ENCODE measurements at places on chromosomes 12 and 14.
A peak's percentile ranks its signal among the peaks of the same experiment; 100 is the strongest.

DNA sequence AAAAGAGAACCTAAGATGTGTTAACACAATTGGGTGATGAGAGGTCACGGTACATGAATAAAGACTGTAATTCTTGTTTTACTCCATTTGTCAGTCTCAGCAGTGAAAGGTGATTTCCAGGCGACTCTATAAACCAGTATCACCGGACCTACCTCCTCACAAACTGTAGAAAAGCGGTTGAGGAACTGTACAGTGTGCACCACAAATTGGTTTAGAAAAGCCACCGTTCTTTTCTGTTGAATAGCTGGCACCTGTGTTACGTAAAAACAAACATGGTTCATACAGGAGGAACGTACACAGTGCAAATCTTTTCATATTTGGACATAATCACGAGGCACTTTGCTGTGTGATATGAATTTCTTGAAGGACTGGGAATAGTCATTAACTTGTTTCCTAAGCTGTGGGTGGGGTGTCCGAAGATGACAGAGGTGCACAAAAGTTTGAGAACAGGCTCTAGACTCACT is 663 bp downstream of the WASHC3 start:
- no peak for DNase-seq

DNA sequence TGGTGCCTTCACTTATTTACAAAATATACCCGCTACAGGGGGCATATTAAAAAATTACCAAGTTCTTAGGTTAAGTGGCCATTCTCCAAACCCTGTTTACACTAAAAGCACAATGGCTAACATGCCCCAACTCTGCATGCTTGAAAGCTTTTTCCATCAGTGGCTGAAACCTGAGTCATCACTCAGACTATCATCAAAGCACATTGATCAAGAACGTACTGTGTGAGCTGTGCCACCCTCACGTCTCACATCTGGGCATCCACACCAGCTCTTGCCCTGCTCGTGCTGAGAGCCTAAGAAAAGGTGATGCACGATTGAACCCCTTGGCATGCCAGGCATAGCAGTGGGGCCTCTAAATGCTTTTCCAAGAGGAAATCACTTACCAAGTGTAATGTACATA is 13.2 kb downstream of the AQP6 start:
- peak; percentile 21 for DNase-seq

DNA sequence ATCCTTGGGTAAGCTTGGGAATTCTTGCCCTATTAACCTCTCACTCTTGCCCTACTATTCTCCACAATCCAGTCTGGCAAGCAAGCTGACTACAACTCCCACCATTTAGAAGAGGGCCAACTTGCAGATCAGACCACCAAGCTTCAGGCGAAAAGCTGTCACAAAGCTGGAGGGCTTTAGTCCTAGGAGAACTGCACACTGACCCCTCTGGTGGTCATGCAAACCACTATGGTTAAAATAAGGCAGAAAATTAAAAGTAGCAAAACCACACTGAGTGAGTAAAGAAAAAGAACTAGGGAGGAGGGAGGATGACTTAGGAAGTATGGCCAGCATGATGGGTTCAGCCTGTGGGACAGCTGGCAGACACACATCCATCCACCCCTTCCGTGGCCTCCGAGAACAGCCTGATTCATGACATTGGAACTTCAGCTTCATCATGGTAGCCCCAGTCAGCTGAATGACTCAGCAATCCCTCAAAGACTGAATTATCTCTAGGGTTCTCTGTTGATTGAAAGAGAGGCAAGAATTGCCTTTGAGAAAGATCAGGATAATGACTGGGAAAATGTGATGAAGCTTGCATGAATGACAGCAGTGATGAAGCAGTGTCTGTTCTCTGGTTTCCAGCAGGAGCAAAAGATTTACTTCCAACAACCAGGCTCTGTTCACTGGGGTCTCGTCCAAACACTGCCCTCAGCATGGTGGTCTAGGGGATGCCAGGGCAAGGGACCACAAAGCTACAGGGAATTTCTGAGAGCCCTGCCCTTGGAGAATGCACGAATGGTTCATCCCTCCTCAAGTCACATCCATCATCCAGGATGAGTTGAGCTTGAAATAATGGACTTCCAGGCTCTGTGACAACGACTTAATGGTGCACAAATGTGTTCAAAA is 24.4 kb downstream of the PITPNM2 start:
- peak; percentile 59 for DNase-seq

DNA sequence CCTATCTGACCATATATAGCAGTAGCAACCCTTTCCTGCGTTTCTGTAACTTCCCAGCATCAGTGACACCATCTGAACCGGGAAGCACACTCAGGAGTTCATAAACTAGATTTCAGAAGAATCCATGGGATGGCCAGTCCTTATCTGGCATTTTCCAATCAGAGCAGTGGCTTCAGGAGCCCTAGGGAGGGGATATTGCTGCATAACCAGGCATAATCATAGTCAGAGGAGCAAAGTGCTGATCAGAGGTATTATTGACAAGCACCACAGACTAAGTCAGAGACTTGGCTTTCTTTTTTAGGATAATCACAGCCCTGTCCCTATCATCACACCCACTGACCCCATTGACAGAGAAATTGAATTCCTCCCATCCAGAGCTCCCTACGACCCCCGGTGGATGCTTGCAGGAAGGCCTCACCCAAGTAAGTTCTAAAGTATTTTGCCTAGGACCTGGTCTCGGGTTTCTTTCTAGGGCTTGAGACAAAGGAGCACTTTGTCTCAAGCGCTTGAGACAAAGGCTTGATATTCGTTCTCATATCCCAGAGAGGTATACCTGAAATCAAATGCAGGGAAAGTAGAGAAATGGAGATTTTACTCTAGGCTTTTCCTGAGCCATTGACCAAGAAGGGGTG is 55.1 kb downstream of the FOXN4 start:
- no peak for DNase-seq
